ENCODE measurements at places on chromosomes 1 and 21.

DNA sequence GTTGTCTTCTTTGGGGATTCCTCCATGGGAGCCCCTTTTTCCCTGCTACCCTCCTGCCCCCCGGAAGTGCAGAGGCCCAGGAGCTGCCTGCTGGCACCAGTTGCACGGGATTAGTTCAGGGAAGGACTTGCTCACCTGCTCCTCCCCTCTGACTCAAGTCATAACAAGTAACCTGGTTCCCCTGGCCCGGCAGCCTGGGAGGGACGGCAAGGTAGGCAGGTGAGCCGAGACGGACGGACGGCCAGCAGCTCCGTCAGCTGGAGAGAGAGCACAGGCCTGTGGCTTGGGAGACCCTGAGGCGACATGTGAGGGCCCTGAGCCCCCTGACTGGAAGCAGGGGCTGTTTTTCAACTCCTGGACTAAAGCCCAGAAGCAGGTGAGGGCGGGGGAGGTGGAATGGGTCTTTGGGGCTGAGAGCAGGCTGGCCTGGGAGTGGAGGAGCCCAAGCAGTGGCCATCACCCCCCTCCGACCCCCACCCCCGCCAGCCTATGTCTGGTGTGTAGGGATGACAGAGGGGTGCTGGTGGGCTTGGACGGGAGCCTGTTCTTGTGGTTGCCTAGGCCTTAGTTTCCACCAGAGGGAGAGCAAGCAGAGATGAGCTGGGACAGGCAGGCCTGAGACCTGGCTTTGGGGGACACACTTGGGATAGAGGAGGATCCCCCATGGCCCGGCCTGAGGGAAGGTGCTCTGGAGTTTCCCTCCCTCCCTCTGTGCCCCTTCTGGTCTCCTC is at the start of gene INAVA:
Gene INAVA, plus strand, starts transcription at position 189 of the 731 bp plus-strand sequence. CDS start 3,501 bp downstream, outside the sequence.
- no peak for DNase-seq

DNA sequence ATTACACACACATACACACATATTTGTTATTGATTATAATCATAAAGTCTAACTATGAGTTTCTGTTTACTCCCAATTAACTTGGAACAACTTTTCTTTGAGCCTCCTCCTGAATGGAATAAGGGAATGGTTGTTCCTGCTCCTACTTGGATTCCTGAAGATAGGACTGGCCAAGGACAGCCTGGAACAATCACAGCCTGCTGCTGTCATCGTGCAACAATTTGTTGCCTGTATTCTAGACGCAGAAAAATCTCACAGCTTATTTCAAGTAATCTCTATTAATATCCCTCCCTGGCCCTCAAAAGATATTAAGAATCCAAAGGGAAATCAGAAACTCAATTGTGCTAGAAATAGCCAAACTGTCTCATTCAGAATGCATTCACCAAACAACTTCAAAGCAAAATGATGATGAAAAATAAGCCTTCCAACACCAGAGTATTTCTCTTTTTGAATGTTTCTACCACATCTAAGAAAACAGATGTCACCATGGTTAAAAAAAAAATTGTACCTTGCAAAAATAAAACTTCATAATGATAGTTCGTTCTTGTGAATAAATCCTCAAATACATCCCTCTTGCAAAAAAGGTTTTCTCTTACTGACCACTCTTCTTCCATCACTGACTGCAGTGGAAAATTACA is 30.9 kb downstream of the RCAN1 start:
- no peak for DNase-seq

GRCh38 chr1:103142461-103142860 is 34.1 kb upstream of the COL11A1 start:
- no peak for DNase-seq

DNA sequence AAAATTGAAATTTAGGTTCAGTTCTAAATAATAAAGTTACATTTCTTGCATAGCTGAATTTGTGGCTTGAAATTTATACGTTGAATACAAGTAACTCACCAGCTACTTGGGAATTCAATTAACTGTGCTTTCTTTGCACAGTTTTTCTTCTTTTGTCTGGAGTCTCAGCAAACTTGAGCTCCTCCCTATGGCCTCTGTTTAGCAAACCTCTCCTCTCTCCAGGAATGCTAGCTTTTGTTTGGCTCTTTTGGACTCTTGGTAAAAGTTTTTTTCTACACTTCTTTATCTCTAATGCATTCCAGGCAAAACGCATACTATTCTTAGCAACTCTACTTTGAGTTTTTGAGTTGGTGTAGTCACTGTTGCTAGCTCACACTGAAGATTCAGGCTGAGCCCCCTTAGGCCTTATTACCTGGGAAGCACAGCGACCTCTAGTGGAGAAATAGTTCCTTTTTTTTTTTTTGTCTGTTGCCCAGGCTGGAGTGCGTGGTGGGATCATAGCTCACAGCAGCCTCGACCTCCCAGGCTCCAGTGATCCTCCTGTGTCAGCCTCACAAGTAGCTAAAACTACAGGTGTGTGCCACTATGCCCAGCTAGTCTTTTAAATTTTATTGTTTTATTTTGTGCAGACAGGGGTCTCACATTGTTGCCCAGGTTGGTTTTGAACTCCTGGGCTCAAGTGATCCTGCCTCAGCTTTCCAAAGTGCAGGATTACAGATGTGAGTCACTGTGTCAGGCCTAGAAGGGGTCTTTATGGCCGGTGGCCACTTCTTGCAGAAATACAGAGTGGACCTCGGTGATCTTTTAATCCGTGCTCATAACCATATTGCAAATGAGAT is 61.7 kb downstream of the CASQ2 start:
- DNase-seq: no peak

- DNase-seq: no peak
Observed at GRCh38 chr1:98232678-98233077, 311.8 kb upstream of the DPYD start.

- DNase-seq: no peak
Observed at GRCh38 chr1:204343802-204344201, 15.9 kb downstream of the PLEKHA6 start.

DNA sequence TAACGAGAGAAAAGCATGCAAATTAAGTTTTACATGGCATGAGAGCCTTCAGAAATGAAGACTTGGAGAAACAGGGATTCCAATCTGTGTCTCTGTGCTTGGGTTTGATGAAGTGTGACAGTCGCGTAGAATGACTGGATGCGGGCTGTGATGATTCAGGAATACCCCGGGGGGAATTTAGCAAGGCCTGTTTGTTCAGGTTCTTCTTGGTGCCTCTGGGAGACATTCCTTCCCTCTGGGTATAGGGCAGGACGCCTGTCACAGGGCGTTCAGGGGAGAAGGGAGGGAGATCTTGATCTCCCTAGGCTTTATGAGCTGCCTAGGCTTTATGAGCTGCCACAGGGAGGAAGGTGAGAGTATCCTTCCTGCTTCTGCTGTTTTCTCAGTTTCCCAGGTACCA is 36.6 kb downstream of the DOP1B start:
- no peak for DNase-seq

GRCh38 chr1:229582715-229583114 is 24.2 kb upstream of the ABCB10 start:
- DNase-seq: no peak

- no peak for DNase-seq
Observed at GRCh38 chr1:24554714-24555113, 1.2 kb upstream of the NCMAP start.

DNA sequence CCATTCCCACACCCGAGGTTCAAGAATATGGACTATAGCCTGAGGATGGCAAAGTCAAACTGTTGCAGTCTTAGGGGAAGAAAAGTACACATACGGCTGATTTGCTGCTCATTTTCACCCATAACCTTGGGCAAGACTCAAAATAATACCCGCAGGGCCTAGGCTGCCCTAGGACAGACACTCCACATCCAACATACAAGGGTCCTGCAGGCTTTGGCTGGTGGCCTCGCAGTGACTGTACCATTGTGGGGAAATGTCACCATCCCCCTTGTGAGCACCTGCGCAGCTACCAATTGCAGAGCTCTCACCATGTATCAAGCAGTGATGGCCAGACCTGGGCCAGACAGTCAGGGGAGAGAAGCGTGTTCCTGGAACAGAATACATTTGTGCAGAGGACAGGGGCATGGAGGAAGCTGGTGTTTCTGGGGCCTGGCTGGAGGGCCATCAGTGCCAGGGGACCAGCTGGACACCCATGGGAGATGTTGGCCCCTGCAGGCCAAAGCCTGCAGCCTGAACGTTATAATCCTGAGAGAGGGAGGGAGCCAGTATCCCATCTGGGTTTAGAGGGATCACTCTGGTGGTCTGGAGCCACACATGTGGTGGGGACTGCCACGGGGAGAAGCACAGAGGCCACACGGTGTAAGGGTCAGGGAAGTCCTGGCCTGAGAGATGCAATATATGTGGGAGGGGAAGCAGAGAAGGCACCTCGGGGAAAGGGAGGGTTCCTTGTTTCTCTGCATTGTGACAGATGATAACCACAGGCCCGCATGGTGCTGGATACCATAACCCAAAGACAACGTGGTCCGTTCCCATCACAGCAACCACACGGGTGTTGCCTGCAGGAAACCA is 101.2 kb downstream of the GLIS1 start:
- DNase-seq: no peak

DNA sequence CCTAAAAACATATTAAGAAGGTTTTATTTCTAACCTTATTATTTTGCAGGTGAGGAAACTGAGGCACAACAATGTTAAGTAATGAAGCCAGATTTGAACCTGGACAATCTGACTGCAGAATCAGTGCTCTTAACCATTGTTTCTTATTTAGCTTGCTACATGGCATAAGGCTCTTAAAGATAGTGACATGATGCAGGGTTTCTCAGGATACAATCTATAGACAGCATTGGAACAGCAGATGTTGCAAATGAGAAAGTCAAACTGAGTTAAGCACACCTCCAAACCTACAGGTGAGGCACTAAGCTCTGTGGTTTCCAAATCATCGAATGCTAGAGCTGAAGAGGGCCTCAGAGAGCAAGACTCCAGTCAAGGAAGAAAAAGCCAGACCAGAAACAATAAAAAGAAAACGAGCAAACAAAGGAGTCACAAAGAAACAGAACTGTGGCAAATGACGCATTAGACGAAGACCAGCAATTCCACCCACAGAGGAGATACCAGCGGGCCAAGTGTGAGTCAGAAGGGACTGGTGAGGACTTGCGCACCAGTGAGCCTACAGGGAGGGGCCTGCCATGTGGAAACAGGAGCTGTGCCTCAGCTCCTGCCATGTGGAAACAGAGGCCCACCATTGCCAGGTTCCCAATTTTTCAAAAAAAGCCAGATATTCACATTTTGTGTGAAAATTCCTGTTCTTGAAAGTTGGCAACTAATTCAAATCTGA is 14.4 kb downstream of the CD58 start:
- peak; percentile 47 for DNase-seq

DNA sequence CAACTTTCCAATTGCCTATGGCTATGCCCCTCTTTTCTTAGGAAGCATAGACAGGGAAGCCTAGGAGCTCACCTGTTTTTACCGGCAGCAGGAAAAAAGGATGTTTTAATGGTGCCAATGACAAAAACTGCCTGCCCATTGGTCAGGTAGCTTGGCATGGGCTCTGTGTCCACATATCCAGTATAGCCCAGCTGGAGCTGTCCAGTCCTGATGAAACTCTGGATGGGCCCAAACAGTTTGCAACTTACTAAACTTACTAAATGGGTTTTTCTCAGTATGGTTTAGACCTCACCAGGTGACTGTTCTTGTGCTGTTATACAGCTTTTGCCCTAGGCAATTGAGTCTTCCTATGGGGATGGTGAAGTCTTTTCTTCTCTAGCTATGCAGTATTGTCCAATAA is 711.2 kb downstream of the AMY1C start:
- DNase-seq: no peak
